ENCODE measurements at places on chromosomes 11 and 22. TPM values are rescaled to one million over a fixed set of nuclear protein-coding genes. Genes with fewer than 3 reads are reported as not detected.

PRR33 gene
- not detected for total RNA-seq

OR52A1 gene
- total RNA-seq = not detected

OR5T3 gene
- not detected for total RNA-seq

AIP gene
- total RNA-seq = 47.3 TPM

TSSK2 gene
- not detected for total RNA-seq

OR6T1 gene
- total RNA-seq = not detected

UBQLN3 gene
- not detected for total RNA-seq

MMP3 gene
- total RNA-seq = 0.48 TPM

TENM4 gene
- 0.17 TPM for total RNA-seq

OR5AL1 gene
- total RNA-seq = not detected

APOA4 gene
- not detected for total RNA-seq

TBCEL gene
- total RNA-seq = 5.4 TPM

C11orf87 gene
- total RNA-seq = not detected

DDIAS gene
- 17.9 TPM for total RNA-seq

PNPLA5 gene
- total RNA-seq = not detected

SAA4 gene
- total RNA-seq = not detected

MUC6 gene
- 0.01 TPM for total RNA-seq

OR5P2 gene
- not detected for total RNA-seq

TRIM48 gene
- not detected for total RNA-seq

MUC2 gene
- total RNA-seq = 0.21 TPM

APIP gene
- 23.3 TPM for total RNA-seq

OR8B12 gene
- total RNA-seq = not detected

TRIM49 gene
- not detected for total RNA-seq

ZDHHC5 gene
- 69.7 TPM for total RNA-seq

KCNJ4 gene
- total RNA-seq = 0.35 TPM

LARGE2 gene
- total RNA-seq = 1.6 TPM

KCTD14 gene
- total RNA-seq = 1.6 TPM

MCAM gene
- 14.8 TPM for total RNA-seq

PATE1 gene
- total RNA-seq = not detected

EXPH5 gene
- total RNA-seq = 0.03 TPM

DTX4 gene
- total RNA-seq = 4.4 TPM

DCUN1D5 gene
- 65.2 TPM for total RNA-seq

TMEM132A gene
- total RNA-seq = 91.4 TPM

SCGB1C1 gene
- total RNA-seq = not detected

KRTAP5-9 gene
- not detected for total RNA-seq

MRGPRX4 gene
- total RNA-seq = not detected

MRPL17 gene
- 86.2 TPM for total RNA-seq

CHADL gene
- total RNA-seq = not detected

STARD10 gene
- total RNA-seq = 15.0 TPM

RPL3 gene
- 1,748 TPM for total RNA-seq

C11orf97 gene
- not detected for total RNA-seq

RIC3 gene
- 2.1 TPM for total RNA-seq

MUC5AC gene
- 1.4 TPM for total RNA-seq

SMTNL1 gene
- total RNA-seq = not detected

PARVA gene
- total RNA-seq = 24.8 TPM

AMOTL1 gene
- total RNA-seq = 7.8 TPM

NKAPD1 gene
- total RNA-seq = 12.1 TPM

MEI1 gene
- not detected for total RNA-seq

TIMP3 gene
- 1.3 TPM for total RNA-seq

MYBPC3 gene
- total RNA-seq = not detected

SLC25A18 gene
- total RNA-seq = 0.45 TPM

SLC6A5 gene
- not detected for total RNA-seq

TNNI2 gene
- total RNA-seq = not detected

IGSF9B gene
- total RNA-seq = 1.6 TPM

ARHGEF12 gene
- total RNA-seq = 11.8 TPM

NAP1L4 gene
- total RNA-seq = 111 TPM

CCDC87 gene
- total RNA-seq = 0.61 TPM

SCGB2A2 gene
- not detected for total RNA-seq

KDM4D gene
- 0.51 TPM for total RNA-seq

Measured in A549 treated with Mapracorat at 1 μM for 4 hours (cell line).